ENCODE measurements at places on chromosomes 1 and 21.

- no peak for DNase-seq
These were observed 124.2 kb downstream of the RUNX1 start for GRCh38 chr21:34924771-34925419.

GRCh38 chr1:60765204-60765603 is 317.2 kb upstream of the NFIA start:
- no peak for DNase-seq

GRCh38 chr1:93471911-93472310 is 24.0 kb downstream of the FNBP1L start:
- no peak for DNase-seq

DNA sequence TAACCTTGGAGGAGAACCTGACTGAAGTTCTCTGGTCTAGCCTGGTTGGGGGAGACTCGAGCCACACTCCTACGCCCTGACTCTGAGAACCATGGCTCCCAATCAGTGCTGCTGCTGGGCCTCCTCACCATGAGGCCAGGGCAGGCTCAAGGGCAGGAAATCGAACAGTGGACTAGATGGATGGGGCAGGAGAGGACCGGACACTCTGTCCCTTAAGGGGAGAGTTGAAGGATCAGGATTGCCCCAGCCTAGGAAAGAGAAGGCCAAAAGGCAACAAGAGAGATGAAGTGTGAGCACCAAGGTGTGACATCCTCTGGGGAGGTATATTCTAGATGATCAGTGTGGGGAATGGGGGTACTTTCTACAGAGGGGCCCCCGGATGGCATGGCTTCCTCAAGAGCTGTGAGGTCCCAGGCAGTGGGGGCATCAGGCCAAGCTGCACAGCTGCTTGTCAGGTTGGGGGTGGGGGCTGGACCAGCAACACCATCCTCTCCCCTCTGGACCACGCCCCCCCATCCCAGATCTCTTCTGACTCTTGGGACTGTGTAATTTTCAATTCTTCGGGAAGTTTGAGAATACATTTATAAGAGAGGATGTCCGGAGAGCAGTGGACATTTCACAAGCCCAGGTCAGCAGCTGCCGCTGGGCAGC is 34.0 kb downstream of the MX1 start:
- no peak for DNase-seq

- DNase-seq, result no peak
These were observed 32.2 kb downstream of the FMO3 start for GRCh38 chr1:171122893-171123292.

- DNase-seq, result no peak
These were observed 104.2 kb downstream of the DUSP10 start for GRCh38 chr1:221637641-221638041.

GRCh38 chr21:14584357-14585095 is 38.4 kb upstream of the SAMSN1 start:
- DNase-seq, result no peak

DNA sequence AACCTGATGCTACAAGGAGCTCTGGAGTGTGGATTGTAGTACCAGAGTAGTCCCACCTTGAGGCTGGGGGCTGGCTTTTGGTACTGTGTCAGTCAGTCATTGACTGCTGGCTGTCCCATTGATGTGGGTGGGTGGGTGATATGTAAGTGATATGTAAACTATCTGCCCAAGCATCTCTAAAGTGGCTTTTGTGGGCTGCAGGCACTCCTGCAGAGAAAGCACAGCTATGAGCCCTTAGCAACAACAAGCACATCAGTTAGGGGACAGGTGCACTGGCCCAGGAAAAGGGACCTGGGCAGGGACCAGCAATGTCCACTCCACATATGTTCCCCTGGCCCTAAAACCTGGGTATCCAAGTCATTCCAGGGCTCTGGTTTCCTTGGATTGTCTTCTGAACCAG is 109.9 kb downstream of the TAS1R2 start:
- no peak for DNase-seq

DNA sequence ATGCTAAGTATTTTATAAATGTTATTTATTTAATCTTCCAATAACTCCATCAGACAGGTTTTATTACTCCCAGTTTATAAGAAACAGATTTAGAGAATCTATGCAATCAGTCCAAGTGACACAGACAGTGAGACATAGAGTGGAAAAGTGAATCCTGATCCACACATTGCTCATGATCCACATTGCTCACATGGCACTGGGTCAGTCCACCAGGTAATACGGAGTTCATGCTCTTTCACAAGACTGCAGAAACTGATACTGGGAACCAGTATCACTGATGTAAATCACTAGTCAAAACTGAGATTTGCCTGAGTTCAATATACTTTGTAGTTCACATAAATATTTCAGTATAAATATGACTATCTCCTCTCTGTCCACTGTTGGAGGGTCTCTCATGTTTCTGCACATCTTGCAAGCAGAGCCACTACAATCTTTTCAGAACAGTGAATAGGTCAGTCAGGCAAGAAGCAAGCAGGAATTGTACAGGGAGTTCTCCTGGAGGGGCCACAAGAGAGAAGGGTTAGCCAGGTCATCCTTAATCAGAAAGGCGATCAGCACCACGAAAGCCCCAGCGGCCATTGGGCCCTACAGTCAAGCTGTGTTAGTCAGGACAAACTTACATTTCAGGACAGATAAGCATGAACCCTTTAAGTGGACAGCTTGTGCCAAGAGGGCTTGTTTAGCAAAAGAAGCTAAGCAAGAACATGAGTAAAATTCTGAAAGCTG is 275.4 kb upstream of the NR5A2 start:
- no peak for DNase-seq
